Occipital lobe (tissue), 3 donors: ENCODE measurements at places on chromosomes 1 and 21.

- DNase-seq: no peak
Observed at GRCh38 chr1:19309123-19309813, 2.7 kb downstream of the AKR7A2 start.

DNA sequence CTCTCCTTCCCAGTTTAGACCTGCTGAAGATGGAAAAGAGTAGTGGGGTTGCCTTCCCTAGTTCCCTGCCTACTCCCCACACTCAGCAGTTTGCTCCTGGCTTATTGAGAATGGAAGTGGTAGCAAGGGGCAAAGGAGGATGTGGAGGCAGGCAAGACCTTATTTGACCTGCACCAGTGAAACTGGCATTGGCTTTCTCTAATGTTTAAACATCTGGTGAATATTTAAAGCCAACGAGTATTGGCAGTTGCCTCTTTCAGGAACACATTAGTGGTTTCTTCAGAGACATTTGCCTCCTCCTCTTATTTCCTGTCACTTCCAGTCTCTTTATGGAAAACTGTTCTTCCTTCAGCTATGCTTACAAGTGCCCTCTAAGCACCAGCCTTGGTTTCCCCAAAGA is 62.4 kb upstream of the VAV3 start:
- DNase-seq: no peak

DNA sequence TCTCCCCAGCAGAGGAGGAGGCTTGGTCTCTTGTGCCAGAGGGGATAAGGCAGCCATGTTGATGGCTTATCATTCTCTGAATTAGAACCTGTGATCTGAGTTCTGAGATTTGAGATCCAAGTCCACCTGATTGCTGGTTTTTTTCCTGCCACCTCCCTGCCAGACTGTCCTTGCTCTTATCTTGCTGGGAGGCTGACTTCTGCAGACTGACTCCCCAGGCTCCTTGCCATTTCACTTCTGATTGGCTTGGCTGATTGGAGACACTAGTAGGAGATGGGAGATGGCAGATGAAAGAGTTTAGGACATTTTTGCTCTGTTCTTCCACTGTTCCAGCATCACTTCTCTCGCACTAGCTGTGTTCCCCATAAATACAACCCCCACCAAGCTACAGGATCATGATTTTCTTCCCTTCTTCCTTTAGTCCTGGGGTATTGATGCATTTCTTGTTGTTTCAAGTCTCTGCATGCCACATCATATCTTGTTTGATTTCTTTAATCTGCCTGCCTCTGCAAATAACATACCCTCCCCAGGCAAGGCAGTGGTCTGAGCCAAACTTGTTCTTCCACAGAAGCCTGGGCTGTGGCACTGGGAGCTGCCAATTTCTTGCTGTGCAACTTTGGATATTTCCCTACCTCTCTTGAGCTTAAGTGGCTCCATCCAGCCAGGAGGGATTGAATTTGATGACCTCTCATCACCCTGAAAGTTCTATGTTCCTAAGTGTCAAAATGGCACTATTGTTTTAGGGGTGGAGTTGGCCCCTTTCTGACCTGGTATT is 963 bp upstream of the CYP4B1 start:
- DNase-seq: no peak

- DNase-seq: no peak
Observed at GRCh38 chr1:8670371-8670818, 147.0 kb downstream of the RERE start.

- no peak for DNase-seq
Observed at GRCh38 chr1:217776693-217777092, 145.5 kb downstream of the SPATA17 start.

DNA sequence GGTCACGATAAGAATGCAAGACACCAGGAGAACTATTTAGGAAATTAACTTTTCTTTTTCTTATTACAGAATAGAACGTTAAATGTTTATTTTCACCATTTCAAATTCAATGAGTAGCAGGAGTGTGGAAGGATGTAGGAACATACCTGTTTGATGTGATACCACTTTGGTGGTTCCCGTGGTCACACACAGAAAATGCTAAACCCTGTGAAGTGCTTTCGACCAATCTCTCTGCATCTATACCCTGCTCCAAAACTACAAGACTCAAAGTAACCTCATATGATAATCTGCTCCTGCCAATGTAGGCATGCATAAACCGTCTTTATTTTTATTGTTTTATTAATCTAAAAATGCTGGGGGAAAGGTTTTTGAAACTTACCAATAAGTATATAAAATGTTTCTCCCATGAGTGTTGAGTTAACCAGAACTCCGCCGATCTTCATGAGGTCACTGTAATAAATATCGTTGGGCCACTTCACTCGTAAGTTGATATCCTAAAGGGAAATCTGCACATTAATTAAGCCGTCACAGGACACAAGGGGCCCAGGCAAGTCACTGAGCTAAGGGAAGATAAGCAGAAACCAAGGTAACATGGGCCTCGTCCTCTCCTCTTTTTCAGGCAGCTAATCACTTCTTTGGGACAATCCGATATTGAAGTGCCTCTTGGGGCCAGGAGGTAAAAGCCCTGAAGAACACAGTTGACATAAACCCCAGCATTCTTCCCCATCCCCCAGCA is 60.6 kb downstream of the SIM2 start:
- DNase-seq: no peak

DNA sequence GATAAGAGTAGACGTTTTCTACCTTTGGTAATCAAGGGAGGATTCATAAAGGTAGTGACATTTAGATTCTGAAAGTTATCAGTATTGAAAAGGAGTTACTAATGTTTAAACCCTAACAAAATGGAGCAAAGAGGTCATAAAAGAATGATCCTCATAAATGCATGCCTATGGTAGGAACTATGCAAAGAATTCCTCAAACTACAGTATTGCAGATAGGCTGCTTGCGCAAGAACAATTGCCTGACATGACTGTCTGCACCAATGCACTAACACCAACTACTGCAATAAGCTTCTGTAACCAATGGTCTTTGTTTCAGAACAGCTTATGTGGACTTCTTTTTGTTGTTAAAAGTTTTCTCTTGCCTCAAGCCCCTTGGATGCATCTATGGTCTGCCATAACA is 597.3 kb upstream of the ADGRL4 start:
- no peak for DNase-seq

DNA sequence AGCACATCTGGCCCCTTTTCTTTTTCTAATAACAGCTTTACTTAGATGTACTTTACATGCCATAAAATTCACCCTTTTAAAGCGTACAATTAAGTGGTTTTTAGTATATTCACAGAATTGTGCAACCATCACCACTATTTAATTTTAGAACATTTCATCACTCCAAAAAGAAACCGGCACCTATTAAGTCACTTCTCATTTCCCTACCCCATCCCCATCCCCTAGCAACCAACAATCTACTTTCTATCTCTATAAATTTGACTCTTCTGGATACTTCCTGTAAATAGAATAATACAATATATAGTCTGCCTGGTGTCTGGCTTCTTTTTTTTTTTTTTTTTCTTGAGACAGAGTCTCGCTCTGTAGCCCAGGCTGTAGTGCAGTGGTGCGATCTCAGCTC is 59.5 kb upstream of the ENAH start:
- DNase-seq: no peak

DNA sequence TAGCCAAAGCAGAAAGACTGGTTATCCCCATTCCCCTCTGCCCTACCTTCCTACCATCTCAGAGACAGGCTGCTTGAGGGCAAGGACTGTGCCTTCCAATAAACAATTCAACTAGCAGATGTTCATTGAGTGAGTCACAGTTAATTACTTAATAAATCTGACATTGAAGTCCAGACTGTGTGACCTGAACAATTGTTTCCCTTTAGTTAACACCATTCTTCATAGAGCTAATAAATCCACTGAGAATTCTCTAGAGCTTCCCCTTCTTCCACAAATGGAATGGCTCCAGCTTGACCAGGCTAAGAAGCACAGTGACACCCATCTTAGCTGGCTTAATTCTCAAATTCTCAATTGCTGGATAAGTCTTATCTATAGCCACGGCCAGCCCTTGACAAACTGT is 61.9 kb upstream of the GJA5 start:
- DNase-seq: no peak

GRCh38 chr1:107183011-107183410 is 42.2 kb downstream of the NTNG1 start:
- no peak for DNase-seq

GRCh38 chr1:197922070-197922390 is 4.9 kb downstream of the LHX9 start:
- no peak for DNase-seq

DNA sequence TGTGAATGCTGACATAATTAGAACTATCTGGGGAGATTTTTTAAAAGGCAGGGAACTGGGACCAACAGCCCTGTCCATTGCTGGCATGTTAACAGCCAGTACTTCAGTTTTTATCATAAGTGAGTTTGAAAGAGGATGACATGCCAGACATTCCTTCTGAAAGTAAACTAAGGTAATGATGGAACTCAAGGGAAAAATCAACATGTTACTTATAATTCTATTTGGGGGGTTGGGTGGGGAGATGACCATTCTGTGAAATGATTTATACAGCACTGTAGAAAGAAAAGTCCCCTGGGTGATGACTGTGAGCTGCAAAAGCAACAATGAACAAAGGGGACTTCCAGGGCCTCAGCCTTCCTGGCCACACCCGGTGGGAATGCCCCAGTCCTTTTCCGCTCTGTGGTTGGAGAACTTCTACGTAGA is 5.4 kb upstream of the LAMC2 start:
- no peak for DNase-seq

- DNase-seq: no peak
Observed at GRCh38 chr1:70980361-70980760, 67.3 kb downstream of the PTGER3 start.

- DNase-seq: no peak
Observed at GRCh38 chr21:42258885-42259407, 40.0 kb downstream of the ABCG1 start.

DNA sequence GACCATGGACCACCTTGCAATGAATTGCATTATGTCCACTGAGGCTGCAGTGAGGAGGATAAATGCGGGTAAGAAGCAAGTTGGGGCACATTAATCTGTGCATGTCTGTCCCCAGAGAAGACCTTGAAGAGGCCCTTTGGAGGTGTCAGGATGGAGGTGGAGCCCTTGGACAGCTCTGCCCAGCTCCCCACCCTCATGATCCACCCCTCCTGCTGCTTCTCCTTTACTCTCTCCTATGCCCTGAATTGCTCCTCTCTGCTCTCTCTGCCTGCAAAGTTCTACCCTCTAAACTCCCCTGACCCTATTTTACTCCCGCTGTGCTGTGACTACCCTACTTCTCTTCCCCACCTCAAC is 292.4 kb upstream of the USP24 start:
- DNase-seq: no peak

DNA sequence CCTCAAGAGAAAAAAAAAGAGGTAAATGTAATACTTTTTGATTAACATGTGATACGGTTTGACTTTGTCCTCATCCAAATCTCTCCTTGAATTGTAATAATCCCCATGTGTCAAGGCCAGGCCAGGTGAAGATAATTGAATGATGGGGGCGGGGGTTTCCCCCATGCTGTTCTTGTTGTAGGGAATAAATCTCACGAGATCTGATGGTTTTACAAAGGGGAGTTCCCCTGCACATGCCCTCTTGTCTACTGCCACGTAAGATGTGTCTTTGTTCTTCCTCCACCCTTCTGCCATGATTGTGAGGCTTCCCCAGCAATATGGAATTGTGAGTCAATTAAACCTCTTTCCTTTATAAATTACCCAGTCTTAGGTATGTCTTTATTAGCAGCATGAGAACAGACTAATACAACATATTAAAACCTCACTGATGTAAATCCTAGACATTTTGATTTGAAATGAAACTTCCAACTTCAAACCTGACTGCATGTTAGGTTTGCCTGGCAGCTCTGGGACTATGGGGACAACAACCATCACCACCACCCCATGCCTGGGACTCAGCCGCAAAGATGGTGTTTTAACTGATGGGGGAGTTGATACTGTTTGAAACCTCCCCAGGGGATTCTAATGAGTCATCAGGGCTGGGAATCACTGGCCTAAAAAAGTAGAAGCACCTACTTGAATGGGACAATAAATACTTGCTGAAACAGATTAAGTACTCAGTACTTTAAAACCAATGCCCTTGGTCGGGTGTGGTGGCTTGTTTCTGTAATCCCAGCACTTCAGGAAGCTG is 32.8 kb upstream of the BACH1 start:
- no peak for DNase-seq

GRCh38 chr1:71345491-71345890 is 264.7 kb upstream of the ZRANB2 start:
- DNase-seq: no peak

DNA sequence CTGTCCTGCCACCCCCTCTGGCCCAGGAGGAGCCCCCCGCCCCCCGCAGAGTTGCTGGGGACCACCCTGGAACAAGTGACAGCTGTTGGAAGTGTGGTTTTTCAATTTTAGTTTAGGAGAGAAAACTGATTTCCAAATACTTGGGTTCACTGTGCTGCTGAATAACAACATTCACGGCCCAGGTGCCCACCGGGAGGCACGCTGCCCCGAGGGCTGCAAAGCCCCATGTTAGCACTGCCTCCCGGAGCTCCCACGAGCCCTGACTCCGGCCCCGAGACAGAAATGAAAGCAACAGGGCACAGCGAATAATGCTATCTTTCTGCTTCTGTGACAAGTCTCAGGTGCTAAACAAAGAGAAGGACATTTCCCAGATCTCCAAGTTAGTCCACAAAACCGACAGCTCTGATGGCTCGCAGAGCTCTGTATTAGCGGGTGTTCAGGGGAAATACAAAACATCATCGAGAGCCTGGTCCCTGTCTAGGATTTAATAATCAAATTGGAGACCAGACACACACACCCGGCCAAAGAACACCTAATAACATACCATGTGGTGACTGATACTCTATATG is 451.5 kb downstream of the KIF26B start:
- DNase-seq: no peak

DNA sequence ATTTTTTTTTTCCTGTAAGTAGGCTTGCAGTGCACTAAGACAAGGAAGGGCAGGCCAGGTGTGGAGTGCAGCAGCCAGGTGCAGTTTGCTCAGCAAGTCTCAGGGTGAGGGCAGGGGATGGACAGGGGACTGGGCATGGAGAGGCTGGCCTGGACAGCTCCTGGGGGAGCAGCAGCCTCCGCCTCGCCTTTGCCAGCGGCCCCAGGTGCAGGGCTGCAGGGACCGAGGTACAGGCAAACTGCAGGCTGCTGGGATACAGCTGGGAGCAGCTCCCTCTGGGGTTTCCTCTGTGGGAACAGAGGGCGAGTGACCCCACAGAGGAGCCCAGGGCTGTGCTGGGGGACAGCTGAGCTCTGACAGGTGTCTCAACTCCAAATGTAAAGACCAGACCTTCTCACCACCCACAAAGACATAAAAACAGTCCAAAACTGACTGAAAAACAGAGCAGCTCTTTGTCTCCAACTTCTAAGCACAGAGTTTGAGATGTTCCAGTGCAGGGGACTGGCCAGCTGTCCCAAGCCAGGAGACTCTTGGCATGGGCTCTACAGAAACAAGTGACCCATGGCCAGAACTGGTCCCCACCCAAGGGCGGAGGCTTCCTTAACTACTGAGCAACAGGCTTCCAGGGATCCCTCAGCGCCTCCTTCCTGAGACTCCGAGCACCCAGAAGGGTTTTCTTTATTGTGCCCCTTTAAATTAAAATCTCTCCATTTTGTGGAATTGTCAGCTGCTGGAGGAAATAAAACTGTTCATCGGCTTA is 27.7 kb upstream of the AJAP1 start:
- no peak for DNase-seq
